ENCODE measurements at places on chromosomes 2 and 18. TPM values are rescaled to one million over a fixed set of nuclear protein-coding genes. Genes with fewer than 3 reads are reported as not detected.

Gene PDE11A
- total RNA-seq: 0.97 TPM

DNA sequence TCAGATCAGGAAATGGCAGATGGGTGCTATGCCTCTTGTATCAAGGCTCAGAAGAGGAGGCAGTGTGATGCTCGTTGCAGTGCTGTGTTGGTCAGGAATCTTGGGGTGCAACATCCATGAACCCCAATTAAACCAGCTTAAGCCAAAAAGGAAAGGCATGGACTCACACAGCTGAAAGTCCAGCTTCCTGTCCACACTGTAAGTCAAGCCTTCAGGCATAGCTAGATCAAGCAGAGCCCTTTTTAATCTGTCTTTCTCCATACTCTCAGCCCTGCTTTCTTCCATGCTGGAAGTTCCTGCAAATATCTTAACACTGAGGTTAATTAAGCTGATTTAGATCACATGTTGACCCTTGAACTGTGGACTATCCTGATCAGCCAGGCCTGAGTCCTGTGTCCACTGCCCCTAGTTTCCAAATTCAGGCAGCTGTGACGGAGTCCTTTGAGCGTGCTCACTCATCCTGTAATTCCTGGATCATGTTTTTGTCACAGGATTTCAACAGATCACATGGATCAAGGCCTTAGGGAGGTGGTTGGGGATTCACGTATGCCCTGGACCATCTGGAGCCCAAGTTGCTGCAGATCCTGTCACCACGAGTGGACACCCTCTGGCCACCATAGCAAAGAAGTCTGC is 4.5 kb upstream of the C2orf74 start:
- no peak for DNase-seq

Gene GAREM1
- 0.06 TPM for total RNA-seq

- DNase-seq: peak; percentile 29
Measured at GRCh38 chr2:68487773-68488355, 20.5 kb downstream of the APLF start.

DNA sequence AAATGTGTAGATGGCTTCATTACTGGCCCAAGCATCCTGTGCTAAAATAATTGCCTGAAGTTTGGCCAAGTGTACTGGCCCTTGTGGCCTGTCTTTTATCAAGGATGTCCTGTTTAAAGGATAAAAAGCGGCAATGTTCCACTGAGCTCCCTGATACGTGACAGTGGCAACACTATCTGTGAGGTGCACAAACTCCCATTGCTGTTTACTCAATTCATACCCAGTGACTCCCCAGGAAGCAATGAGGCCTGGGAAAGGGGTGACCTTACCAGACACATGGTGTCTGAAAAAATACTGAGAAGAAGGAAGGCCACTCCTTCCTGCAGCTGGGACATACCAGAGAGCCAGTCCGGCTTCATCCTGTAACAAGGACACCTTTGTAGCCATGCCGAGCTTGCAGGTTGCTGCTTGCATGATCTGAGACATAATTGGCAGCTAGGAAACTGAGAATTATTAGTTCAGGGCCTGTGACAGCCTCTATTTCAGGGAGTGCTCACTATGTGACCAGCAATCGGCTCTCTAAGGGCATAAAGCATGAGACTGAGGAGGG is 198.5 kb upstream of the LRATD1 start:
- no peak for DNase-seq

DNA sequence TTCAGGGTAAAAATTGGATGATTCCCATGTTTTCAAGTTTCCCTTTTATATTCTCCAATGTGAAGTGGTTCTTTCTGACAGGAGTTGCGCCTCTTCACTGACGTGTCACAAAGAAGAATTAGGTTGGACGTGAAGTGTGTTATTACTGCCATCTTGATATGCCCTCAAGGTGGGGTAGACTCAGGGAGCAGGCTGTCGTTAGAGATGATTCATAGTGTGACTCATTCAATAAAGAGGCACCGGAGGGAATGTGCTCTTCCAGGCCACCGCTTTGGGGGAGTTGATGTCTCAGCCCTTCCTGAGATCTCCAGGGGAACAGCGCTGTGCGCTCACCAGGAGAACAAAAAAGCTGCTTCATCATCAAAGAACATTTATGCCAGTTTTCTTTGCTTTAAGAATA is 3.6 kb upstream of the DGKD start:
- peak; percentile 96 for DNase-seq

DNA sequence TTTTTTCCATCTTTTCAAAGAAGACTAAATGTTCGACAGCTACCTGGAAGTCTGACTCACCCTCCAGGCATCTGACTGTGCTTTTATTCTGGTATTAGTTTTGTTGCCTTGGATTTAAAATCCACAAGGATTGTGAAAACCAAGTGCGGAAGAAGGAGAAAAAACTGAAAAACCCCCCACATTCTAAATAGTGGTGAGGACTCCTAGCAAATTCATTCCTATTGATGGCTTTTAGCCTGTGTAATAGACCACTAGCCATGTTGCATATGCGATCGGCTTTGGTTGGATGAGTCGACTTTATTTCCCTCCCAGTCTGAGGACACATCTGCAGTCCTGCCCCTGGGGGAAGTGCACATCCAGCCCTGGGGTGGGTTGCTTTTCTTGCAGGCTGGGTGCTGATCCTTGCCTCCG is 16.9 kb downstream of the LDLRAD4 start:
- DNase-seq: no peak

- no peak for DNase-seq
Measured at GRCh38 chr2:43375746-43376522, 149.5 kb upstream of the ZFP36L2 start.

Gene SCN3A
- 2.2 TPM for total RNA-seq

Gene RAPH1
- 47.7 TPM for total RNA-seq

DNA sequence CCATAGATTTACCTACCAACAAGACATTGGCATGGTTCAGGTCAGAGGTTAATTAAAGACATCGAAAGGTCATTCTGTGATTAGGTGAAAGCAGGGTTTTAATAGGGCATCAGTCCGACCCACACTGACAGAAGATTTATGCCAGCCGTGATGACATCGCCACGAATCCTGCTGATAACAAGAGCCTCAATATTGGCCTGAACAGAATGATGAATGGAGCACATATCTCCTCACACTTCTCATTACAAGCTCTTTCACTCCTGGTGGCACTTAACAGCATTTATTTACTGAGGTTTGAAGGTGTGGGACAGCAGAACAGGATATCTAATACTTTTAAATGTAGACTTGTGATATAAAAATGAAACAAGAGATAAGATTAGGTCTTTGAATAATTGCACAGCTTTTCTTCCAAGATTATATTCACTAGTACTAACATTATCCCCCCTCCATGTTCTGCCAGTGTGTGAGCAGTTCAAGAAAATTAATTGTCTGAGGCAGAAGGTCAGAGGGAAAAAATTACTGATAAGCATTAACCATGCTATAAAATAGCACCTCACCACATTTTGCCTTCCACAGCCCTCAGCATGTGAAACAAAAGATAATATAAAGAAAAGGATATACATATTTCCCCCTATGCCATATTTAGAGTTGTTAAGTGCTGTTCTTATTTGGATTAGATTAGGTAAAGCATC is 23.1 kb upstream of the INSIG2 start:
- DNase-seq: no peak

Gene KCNIP3
- total RNA-seq: 2.4 TPM
